ENCODE measurements at places on chromosomes 5 and 9. TPM values are rescaled to one million over a fixed set of nuclear protein-coding genes. Genes with fewer than 3 reads are reported as not detected.

GRCh38 chr9:119020284-119020683 is 349.0 kb downstream of the BRINP1 start:
- no peak for DNase-seq

DNA sequence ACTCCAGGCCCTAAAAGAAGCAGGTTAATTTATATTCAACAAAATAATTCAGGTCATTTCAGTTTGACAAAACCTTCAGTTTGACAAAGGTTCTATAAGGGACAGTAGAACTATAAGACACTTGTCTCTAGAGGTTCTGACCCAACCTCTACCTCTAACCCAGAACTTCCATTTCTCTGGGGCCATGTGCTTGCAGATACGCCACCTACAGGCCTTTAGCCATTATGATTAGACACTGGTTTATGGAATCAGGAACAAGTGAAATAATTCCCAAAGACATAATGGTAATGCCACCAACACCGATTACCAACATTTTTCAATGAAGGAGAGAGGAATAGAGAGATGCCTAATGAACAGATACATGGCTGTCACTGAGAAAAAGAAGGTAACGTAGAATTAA is 733.9 kb downstream of the PRELID2 start:
- no peak for DNase-seq

DNA sequence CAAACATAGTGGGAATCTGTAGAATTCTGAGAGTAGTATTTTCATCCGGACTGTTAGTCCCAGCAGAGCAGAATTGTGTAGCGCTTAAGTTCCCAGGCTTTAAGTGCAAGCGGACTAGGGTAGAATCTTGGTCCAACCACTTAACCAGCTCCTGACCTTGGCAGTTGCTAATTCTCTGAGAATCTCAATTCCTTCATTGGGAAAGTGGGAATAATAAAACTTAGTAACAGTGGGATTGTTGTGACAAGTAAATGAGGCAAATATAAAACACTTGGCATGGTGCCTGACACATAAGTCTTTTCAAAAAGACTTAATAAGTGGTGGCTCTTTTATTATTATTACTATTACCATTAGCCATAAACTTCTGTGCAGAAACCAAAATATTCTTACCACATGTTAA is 8.4 kb upstream of the SLC1A3 start:
- DNase-seq, result no peak

- no peak for DNase-seq
Observed at GRCh38 chr5:135833961-135834638, 363 bp upstream of the SLC25A48 start.

GRCh38 chr5:145393426-145393825 is 441.7 kb downstream of the PRELID2 start:
- no peak for DNase-seq

- no peak for DNase-seq
Observed at GRCh38 chr5:7874639-7875038, 5.7 kb downstream of the MTRR start.

The ADAMTSL1 gene
- 3.7 TPM for total RNA-seq

The ZNG1A gene
- total RNA-seq, result 35.8 TPM

Measured in foreskin keratinocyte (primary cell).